ENCODE measurements at places on chromosomes 12 and 14. TPM values are rescaled to one million over a fixed set of nuclear protein-coding genes. Genes with fewer than 3 reads are reported as not detected.

DNA sequence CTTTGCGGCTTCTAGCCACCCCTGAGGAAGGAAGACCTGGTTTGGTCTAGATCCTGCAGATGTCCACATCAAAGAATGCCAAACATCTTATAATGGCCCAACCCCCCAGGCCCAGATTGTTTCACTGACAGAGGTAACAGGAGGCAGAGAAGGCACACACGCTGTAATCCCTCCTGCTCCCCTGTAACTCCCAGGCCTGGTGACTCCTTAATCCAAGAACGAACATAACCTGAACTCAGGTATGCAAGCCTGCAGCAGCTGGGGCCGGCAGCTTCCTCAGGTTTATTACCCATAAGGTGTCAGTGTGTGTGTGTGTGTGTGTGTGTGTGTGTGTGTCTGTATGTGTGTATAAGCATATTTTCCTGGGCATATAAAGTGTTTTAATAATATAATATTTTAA lies 52.7 kb downstream of the ERH start:
- DNase-seq, result no peak
- no peaks in the 10 kb centered on the region for H3K36me3 ChIP-seq
- no peak overlapping the region for H3K4me3 ChIP-seq
- no peaks in the 10 kb centered on the region for H3K27me3 ChIP-seq
- H3K27ac ChIP-seq, result no peak overlapping the region

PLEKHG7 gene
- total RNA-seq, result 0.50 TPM

CLEC6A gene
- total RNA-seq, result not detected

RPGRIP1 gene
- total RNA-seq, result 6.8 TPM

GRCh38 chr12:40248585-40249297 lies 23.9 kb downstream of the LRRK2 start:
- no peaks in the 10 kb centered on the region for H3K27me3 ChIP-seq
- no peak overlapping the region for H3K27ac ChIP-seq
- no peaks in the 10 kb centered on the region for H3K4me1 ChIP-seq
- H3K36me3 ChIP-seq, result no peaks in the 10 kb centered on the region
- no peak overlapping the region for H3K4me3 ChIP-seq

DNA sequence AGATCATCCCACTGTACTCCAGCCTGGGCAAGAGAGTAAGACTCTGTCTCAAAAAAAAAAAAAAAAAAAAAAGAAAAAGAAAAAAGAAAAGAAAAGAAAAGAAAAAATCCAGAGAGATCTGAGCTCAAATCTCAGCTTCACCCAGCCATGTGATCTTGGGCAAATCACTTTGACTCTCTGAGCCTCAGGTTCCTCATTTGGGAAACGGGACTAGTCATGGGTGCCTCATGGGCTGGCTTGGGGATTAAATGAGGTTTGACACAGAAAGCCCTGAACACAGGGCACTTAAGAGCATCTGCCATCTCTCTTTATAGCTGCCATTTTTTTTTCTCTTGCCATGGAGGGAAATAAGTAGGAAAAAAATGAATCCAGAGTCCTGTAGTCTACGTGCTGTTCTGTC lies 86.2 kb upstream of the MYL2 start:
- no peaks in the 10 kb centered on the region for H3K36me3 ChIP-seq
- peaks cover 4% of the 10 kb centered on the region for H3K27me3 ChIP-seq
- DNase-seq, result no peak
- no peaks in the 10 kb centered on the region for H3K4me1 ChIP-seq
- no peak overlapping the region for H3K4me3 ChIP-seq

CLEC2B gene
- 4.1 TPM for total RNA-seq

NPAS3 gene
- 1.1 TPM for total RNA-seq

DNA sequence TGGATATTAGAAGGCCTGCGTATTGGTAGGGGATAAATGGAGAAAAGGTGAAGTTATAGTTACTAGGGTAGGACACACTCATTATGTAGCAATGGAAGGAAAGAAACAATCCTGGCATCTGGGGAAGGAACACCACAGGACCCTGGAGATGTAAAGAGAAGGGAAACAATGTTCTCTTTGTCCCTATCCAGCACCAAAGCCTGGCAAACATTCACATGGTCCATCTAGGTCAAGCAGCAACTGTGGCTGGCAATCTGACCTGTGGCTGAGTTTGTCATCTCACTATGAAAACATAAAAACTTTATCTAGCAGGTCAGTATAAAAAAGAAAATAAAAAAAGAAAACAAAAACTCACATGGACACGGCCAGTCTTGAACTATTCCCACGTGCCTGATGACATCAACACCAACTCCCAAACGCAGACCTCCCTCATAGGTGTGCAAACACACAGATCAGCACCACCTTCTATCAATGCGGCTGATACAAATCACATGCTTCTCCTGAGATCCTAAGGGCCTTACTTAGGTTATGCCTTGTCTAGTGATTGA lies 2.6 kb downstream of the POMT2 start:
- H3K36me3 ChIP-seq, result no peaks in the 10 kb centered on the region
- DNase-seq, result no peak
- H3K4me3 ChIP-seq, result no peak overlapping the region

- H3K27me3 ChIP-seq, result no peaks in the 10 kb centered on the region
- H3K4me1 ChIP-seq, result no peaks in the 10 kb centered on the region
- no peak overlapping the region for H3K27ac ChIP-seq
- H3K4me3 ChIP-seq, result no peak overlapping the region
Measured at GRCh38 chr12:128797119-128798118, 26.3 kb downstream of the SLC15A4 start.

EID3 gene
- 8.6 TPM for total RNA-seq

DNA sequence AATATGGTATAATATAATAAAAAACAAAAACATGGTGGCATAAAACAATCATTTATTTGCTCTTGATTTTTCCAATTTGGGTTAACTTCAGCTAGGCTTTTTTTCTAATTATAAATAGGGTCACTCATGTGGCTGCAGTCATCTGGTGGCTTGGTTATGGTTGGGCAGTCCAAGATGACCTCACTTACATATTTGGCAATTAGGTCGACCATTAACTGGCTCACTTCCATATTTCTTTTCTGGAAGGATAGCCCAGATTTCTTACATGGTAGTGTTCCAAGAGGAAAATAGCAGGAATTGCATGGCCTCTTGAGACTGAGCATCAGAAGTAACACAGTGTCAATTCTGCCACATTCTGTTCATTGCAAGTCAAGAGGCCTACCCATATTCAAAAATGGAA lies 153.4 kb downstream of the FUT8 start:
- no peaks in the 10 kb centered on the region for H3K36me3 ChIP-seq
- no peaks in the 10 kb centered on the region for H3K4me1 ChIP-seq
- H3K27ac ChIP-seq, result no peak overlapping the region
- H3K27me3 ChIP-seq, result no peaks in the 10 kb centered on the region
- DNase-seq, result no peak
- no peak overlapping the region for H3K4me3 ChIP-seq

GRCh38 chr14:91041450-91041849 lies 19.0 kb downstream of the RPS6KA5 start:
- no peak overlapping the region for H3K27ac ChIP-seq
- H3K36me3 ChIP-seq, result no peaks in the 10 kb centered on the region
- H3K27me3 ChIP-seq, result no peaks in the 10 kb centered on the region
- DNase-seq, result no peak
- no peaks in the 10 kb centered on the region for H3K4me1 ChIP-seq

DNA sequence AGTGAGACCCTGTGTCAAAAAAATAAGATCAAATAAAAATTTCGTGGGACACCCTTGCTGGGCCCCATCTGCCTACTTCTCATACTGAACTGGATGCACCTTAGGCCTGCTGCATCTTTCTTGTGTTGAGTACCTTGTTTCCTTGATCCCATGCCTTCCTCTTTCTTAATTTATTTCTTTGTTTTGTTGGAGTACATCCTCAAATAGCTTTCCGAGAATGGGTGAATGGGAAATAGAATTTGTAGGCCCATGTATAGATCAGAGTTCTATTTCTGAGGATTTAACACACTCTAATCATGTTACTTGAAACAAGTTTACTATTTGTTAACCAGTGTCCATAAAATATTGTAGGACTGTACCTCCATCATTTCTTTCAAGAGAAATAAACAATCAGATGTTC lies 23.6 kb downstream of the KCNMB4 start:
- no peak overlapping the region for H3K4me3 ChIP-seq
- DNase-seq, result no peak
- no peaks in the 10 kb centered on the region for H3K36me3 ChIP-seq
- no peaks in the 10 kb centered on the region for H3K27me3 ChIP-seq
- H3K27ac ChIP-seq, result no peak overlapping the region

SPATA7 gene
- total RNA-seq, result 13.1 TPM

DNA sequence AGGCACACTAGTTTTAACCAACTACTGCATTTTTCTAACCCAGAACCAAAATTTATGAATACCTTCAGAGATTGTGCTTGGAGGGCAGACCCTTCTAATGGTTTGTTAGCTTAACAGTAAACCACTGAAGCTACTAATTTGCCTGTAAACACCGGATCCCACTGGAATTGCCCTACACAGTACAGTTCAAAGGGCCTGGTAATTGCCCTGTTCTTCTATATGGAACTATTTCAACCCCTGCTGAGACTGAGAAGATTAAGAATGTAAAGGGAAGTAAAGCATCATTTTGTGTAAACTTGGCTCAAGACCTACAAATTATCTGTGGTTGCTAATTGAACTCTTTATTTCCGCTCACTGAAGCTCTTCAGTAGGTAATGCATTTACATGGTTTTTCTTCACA lies 468.1 kb downstream of the NPAS3 start:
- no peak overlapping the region for H3K4me3 ChIP-seq
- no peaks in the 10 kb centered on the region for H3K4me1 ChIP-seq
- H3K27me3 ChIP-seq, result no peaks in the 10 kb centered on the region

GRCh38 chr12:47990351-47991105 lies 13.7 kb downstream of the COL2A1 start:
- no peak overlapping the region for H3K27ac ChIP-seq
- no peaks in the 10 kb centered on the region for H3K27me3 ChIP-seq
- H3K4me3 ChIP-seq, result no peak overlapping the region
- no peak for DNase-seq

KRT2 gene
- 5.1 TPM for total RNA-seq

ARG2 gene
- 565 TPM for total RNA-seq

- no peaks in the 10 kb centered on the region for H3K27me3 ChIP-seq
- no peaks in the 10 kb centered on the region for H3K36me3 ChIP-seq
- peaks cover 7% of the 10 kb centered on the region for H3K4me1 ChIP-seq
- H3K4me3 ChIP-seq, result no peak overlapping the region
- no peak overlapping the region for H3K27ac ChIP-seq
- DNase-seq, result no peak
Measured at GRCh38 chr12:10726945-10727344, 3.8 kb upstream of the YBX3 start.

FAR2 gene
- 3.1 TPM for total RNA-seq

- no peak for DNase-seq
- no peak overlapping the region for H3K27ac ChIP-seq
- H3K27me3 ChIP-seq, result no peaks in the 10 kb centered on the region
- H3K4me3 ChIP-seq, result no peak overlapping the region
Measured at GRCh38 chr12:64792128-64792527, 32.3 kb upstream of the TBC1D30 start.

MYH6 gene
- not detected for total RNA-seq

GRCh38 chr14:102930138-102930752 lies 7.8 kb downstream of the AMN start:
- no peak for DNase-seq
- no peak overlapping the region for H3K27ac ChIP-seq
- no peaks in the 10 kb centered on the region for H3K36me3 ChIP-seq
- peak overlapping the region; percentile 3 for H3K4me3 ChIP-seq

Measured in prostate gland (tissue), 2 donors.